ENCODE measurements at places on chromosomes 12 and 14.

DNA sequence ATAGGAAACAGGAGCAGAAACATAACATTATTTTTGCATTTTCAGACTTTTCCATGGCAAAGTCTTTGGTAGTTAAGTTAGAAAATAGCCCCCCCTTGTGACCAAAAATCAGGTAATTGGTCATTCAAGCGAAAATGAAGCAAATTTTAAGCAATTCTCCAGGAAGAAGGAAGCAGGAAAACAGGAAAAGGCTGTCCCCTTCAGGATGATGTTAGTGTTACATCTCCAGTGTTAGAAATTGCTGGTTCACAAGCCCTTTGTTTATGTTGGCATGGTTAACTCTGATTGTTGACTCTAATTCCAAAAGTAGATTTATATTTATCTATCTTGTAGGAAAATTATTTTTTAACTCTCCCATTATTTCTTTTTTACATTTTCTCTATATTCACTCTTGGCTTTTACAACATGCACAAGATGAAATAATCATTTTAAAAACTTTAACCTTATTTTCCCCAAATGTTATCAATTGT is 18.8 kb upstream of the GAS2L3 start:
- no peak for DNase-seq

DNA sequence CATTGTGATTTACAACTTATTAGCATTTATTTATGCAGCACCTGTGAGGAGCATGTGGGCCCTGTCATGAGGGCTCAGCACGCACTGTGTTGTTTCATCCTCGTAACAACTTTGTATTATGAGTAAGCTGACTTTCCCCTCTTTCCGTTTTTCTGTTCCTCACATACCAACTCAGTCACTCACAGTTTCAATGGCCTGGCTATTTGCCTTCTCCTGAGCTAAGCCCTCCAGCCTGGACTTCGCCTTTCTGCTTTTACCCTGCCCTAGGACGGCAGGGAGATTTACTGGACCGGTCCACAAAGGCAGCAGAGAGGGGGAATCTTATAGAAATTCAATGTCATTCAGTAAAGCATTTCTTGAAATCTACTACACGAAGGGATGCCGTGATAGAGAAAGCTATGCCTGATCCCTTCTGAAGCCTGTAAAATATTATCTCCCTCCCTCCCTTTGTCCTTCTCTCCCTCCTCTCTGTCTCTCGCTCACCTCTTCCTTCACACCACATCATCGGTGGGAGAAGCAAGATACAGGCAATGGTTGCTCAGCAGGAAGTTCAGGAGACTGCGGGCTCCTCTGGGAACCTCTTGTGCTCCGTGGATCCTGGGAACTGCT is 219.2 kb upstream of the TBX3 start:
- DNase-seq = no peak

DNA sequence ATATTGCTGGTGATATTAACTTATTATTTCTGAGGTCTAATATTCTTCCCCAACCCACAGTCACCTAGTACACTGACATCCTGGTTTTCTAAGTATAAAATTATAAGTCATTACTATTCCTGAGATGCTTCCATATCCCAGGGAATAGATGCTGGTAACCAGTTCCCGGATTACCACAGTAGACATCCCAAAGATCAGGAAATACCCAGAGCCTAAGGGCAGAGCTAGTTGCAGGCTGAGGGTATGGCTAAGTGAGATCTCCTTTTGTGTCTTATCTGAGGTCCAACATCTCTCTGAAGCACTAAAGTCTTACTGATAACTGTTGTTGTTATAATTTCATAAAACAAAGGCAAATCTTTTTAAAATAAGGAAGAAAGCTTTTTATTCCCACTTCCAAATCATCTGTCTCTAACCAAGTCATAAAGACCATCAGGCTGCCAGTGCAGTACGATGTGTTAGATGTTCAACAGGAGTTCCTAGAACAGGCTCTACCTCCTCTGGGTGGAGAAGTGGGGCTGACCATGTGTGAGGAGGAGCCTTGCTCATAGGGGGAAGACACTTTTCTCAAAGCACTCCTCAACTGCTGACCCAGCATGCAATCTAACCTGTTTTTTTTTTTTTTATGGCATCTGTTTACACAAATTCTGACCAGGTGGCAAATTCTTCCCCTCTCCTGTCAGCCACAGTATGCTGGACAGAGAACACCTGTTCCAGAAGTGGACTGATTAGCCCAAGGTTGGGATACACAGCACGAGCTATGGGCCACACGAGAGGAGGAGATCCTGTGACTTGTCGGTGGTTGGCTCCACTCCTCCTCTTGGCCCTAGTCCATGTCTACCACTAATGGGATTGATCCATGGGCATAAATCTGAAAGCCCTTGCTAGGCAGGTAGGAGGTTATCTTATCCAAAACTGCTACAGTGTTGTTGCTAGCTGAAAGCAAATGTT is 16.1 kb upstream of the GRIP1 start:
- no peak for DNase-seq

DNA sequence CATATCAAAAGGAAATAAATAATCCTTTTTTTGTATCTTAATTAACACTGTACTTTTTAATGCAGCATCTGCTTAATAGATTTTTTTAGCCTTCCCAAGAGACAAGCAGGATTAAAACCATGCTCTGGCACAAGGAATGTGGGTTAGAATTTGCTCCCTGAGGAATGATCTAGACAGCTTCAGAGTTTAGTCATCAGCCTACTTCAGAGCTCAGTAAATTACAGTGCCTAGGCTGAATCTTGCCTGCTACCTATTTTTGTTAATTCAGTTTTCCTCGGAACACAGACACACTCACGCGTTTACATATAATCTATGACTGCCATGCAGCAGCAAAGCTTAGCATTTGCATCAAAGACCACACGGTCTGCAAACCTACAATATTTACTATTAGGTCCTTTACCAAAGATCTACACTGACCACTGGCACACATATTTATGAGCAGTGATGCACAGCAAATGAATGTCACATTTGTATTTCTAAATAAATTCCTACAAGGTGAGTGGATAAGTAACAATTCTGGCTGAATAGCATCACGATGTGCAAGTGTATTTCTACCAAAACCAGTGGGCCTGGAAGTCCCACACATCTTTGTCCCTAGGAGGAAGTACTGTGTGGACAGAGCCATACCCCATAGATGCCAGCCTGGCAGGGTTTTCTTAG is 309.8 kb upstream of the TMEM132C start:
- no peak for DNase-seq

DNA sequence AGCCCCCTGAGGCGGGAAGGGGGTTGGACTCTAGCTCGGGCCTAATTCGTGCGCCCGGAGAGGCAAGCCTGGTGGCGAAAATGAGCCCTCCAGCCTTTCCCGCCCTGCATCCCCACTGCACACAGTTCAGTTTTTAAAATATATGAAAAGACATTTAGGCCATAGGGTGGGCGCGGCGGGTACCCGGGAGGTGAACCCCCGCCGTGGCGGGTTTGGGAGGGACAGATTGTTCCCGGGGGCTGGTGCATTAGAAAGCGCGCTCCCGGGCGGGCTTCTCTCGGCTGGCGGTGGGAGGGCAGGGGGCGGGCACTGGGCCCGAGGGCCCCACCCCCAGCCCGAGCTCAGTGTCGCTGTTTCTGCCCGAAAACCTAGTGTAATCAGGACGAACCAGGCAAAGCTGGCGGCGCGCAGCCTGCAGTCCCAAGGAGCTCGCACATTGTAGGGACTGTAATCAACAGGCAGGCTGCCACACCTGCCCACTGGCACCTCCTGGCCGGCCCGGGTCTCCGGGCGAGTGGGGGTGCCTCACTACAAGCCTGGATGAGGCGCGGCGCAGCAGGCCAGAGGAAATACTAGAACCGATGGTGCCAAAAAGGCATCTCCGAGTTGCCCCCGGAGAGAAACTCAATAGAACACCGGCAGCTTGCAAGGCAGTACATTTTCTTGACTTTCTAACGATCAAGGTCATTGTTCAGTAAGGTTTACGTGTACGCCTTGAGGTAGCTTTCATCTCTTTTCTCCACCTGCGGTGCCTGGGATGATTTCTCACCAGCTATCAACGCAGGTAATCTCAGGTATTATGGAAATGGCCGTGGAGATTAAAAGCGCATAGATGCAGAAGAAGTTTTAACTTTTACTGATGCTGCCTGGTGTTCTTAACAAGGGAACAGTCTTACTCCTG is 764 bp upstream of the SPTB start:
- DNase-seq = peak; percentile 39

- DNase-seq = no peak
Measured at GRCh38 chr12:130609966-130610365, 106.1 kb downstream of the RIMBP2 start.

DNA sequence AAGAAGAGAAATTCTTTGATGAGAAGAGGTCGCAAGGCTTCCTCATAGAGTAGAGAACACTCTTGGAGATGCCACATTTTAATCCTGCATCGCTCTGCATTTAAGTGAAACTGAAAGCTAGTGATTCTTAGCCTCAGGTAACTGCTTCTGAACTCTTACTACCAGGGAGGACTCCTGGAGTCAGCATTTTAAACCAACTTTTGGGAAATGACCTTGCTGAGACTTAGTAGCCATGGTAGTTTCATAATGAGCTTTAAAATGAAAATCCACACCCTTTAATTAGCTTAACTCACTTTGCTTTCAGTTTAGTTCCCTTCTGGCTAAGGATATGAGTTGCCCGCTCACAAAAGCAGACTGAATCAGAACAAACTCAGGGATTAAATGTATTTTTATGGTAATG is 80.3 kb downstream of the SYNE2 start:
- no peak for DNase-seq

DNA sequence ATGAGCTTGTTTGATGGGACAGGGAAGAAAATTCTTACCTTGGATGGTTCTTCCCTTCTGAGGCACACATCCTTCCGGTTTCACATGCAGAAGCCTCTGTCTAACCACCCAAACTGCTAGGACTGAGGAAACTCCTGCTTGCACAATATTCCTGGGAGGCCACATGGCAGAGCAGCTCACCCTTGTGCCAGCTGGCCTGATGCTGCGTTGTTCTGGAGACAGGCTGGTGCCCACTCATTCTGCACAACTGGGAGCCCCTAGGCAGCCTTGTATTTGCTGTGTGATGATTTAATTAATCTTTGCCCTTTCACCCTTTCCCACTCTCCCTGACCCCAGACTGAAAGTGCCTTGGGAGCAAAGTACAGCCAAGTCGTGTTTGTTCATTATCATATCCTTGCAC is 130.8 kb downstream of the RTN1 start:
- no peak for DNase-seq

DNA sequence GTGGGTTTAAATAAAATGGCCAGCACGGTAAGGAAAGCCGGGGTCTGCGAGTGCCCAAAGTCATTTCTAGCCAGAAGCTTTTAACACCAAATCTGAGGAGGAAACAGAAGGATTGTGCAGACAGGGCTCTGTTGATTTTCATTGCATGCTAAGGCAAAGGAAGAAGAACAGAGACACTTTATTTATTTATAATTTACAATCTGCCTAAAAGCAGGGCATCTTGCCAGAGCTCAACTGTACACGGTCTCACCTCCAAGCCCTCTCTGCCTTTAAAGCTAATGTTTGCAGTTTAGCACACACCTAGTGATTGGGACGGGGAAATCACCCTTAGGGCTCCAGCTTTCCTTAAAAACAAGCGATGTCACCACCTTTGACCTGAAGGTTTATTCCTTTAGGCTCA is 4.0 kb downstream of the KCNA5 start:
- DNase-seq = no peak

DNA sequence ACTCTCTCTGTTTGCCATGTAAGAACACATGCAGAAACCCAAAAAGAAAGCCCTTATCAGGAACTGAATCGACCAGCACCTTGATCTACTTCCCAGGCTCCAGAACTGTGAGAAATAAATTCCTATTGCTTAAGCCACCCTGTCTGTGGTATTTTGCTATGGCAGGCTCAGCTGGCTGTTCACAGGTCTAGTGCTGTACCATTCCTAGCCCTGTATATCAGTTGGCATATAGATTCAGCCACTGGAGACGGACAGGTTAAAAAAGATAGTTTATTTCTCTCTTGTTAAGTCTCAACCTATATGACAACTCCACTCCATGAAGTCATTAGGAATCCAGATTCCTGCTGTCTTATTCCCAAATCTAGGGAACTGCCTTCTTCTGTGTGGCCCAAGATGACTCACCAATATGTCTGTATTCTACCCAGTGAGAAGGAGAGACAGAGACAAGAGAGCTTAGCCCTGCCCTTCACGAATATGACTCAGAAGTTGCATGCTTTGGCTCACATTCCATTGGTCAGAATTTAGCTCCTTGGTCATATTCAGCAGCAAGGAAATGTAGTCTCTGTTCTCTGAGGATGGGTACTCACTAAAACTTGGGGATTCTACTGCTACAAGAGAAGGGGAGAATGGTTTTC is 57.0 kb downstream of the PLEKHG7 start:
- no peak for DNase-seq

- no peak for DNase-seq
Measured at GRCh38 chr14:85534458-85535293, 4.7 kb downstream of the FLRT2 start.

DNA sequence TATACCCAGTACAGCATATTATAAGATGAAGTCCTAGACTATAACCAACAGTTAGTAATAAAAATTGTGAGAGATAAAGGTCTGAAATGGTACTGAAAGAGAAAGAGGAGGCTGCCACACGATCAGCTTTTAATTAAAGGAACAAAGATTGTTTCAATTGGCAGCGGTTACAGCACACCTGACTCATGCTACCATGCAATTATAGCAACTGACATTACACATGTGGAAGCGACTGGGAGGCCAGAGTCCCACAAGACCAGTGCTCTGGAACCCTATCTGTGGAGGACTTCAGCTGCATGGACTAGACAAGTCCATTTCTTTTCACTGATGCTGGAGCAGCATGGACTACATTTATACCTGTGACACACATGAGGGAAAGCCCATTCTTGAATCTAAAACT is 55.2 kb downstream of the SEL1L start:
- DNase-seq = no peak

GRCh38 chr12:6442836-6443235 is 1.9 kb upstream of the CD27 start:
- no peak for DNase-seq

DNA sequence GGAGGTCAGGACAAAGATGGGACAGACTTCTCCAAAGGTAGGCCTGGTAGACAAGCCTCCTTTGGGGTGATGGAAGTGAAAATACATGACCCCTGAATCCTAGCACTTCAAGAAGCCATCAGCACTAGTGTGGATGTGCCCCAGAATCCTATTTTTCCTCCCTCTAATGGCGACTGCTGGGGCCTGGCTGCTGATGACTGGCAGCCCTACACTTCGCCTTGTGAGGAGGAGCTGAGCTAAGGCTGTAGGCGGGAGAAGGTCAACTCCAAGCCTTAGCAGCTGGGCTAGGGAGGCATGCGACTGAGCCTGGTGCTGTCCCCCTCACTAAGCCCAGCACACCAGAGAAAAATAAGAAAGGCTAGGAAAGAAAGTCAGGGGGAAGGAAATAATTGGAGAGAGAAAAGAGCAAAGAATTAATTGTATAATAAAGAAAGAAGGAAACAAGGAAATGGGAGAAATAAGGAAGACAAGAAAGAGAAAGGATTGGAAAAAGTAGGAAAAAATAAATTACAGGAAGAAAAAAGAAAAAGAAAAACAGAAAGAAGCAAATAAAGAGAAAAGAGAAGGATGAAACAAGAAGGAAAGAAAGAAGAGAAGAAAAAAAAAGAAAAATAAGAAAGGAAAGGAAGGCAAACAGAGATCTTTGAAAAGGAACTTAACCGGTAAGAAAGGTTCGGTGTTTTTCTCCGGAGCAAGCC is 4.7 kb upstream of the HOXC10 start:
- no peak for DNase-seq

Data from T follicular helper cell (primary cell).